PC-3 (cell line): ENCODE measurements at places on chromosomes 2 and 18. TPM values are rescaled to one million over a fixed set of nuclear protein-coding genes. Genes with fewer than 3 reads are reported as not detected.

DYNC1I2 gene
- total RNA-seq = 56.4 and 58.5 TPM in 2 replicates

DNA sequence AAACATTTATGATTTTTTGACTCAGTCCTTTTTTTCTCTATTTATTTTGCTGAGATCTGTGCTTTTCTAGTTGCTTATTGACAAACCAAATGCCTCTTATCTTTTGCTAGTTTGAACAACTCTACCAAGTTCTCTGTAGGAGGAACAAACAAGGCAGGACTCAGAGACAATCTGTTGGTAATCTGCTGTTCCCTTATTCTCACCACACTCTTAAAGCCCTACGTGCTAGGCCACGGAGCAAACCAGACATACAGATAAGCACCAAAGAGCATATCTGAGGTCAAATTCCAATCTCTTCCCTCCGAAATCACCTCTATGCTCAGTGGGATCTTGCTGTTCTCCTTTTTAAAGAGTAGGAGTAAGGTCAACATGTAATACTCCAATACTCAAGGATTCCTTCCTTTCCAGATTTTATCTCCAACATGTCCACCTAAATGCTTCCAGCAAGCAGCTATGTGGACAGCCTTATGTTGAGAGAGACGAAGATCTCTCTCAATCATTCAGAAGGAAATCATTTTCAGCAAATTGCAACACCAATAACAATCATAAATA is 18.4 kb downstream of the FN1 start:
- DNase-seq = no peak

- DNase-seq = peak; percentile 62
Measured at GRCh38 chr2:162073888-162074631, at the start of gene DPP4. Gene DPP4 (minus strand): TSS chr2:162074215. CDS start chr2:162073981, 234 bp downstream.

DNA sequence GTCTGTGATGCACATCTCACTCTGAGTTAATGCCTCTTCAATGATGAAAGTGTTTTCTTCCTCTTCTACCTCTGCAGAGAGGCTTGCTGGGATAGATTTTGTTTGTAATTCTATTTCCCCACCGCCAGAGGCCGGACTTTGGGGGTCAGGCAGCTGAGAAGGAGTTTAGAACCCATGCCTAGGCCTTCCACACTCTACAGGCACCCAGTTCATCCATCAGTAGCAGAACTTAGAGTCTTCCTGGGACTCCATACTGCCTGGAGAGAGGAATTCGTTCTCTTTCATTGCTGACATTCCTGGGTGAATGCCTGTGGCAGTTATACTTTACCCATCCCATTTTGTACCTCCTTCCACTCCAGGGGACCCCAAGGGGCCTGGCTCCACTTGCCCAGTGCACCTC is 9.1 kb downstream of the TPRKB start:
- no peak for DNase-seq

- DNase-seq = no peak
Measured at GRCh38 chr18:35739778-35740177, 158.2 kb downstream of the GALNT1 start.

GRCh38 chr2:240232961-240233884 is 92.8 kb upstream of the OTOS start:
- peak; percentile 84 for DNase-seq

- DNase-seq = peak; percentile 59
Measured at GRCh38 chr2:28393114-28393836, 617 bp downstream of the FOSL2 start.

DNA sequence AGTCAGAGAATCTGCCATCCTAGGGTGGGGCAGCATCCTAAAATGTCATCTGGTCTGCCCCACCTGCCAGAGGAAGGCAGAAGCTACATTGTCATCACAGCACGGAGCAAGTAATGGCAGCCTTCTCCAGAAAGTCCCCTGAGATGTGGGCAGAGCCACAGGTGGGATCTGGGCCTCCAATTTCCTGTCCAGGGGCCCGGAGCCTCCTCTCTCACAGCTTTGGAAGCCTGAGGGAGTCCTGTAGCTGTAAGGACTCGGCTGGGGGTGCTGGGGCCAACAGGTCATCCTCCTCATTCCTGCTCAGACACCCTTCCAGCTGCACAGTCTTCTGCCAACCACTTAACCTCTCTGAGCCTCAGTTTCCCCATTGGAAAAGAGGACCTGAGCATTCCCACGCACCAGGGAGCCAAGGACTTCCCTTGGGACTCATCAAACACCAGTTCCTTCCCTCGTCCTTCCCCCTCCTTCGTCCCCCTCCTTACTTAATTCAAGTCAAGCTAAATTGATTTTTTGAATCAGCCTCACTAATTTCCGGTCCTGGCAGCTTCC is 48.6 kb upstream of the ID2 start:
- DNase-seq = no peak

- peak; percentile 83 for DNase-seq
Measured at GRCh38 chr2:188199716-188200128, 92.0 kb upstream of the GULP1 start.

DNA sequence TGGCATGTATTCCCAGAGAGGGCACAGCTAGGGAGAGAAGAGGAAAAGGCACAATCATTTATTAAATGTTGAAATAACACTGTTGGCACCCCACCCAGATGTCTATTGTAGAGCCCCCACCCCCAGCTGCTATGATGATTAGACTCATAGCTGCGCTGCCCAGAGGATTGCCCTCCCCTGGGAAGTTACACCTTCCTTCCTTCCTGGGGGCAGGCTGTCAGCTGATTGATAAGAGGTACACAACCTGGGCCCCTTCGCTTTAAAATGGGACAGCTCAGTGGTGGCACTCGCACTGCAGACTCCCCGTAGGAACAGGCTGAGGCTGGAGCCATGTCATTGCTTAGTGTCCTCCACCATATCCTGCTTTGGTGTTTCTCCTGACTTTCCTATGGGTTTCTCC is 18.1 kb downstream of the TEX51 start:
- DNase-seq = no peak

SP140 gene
- total RNA-seq = 1.7 TPM in 1 of 2 replicates, not detected in the other

- no peak for DNase-seq
Measured at GRCh38 chr18:63758615-63759240, 16.5 kb upstream of the SERPINB7 start.

DNA sequence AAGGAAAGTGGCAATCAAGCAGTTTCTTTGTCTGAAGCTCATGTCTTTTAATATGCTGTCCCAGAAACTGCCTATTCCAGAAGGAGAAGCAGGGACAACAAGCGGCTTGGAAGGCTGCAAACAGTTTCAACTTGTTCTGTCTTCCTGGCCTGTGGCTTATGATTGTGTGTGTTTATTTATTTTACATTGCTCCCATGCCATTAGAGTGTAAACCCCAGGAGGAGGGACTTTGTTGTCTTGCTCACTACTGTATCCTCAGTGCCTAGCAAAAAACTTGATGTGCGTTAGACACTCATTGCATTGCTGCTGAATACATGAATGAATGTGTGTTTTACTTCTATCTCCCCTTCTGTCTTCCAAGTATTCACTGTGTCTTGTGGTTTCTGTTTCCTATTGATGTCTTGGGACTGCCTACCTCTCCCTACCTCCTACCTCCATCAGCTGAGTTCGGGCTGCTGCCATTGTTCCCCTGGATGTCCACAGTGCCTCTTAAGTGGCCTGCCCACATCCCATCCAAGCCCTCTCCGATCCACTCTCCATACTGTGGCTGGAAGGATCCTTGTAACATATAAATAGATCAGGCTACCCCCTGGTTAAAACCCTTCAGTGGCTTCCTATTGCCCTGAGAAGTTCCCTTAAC is 261.4 kb downstream of the DYSF start:
- DNase-seq = no peak

GAL3ST2 gene
- not detected in 2 replicates for total RNA-seq

GRCh38 chr18:34787931-34788532 is 77.9 kb downstream of the DTNA start:
- peak; percentile 58 for DNase-seq

MPHOSPH10 gene
- total RNA-seq = 26.4 and 28.0 TPM in 2 replicates

DNA sequence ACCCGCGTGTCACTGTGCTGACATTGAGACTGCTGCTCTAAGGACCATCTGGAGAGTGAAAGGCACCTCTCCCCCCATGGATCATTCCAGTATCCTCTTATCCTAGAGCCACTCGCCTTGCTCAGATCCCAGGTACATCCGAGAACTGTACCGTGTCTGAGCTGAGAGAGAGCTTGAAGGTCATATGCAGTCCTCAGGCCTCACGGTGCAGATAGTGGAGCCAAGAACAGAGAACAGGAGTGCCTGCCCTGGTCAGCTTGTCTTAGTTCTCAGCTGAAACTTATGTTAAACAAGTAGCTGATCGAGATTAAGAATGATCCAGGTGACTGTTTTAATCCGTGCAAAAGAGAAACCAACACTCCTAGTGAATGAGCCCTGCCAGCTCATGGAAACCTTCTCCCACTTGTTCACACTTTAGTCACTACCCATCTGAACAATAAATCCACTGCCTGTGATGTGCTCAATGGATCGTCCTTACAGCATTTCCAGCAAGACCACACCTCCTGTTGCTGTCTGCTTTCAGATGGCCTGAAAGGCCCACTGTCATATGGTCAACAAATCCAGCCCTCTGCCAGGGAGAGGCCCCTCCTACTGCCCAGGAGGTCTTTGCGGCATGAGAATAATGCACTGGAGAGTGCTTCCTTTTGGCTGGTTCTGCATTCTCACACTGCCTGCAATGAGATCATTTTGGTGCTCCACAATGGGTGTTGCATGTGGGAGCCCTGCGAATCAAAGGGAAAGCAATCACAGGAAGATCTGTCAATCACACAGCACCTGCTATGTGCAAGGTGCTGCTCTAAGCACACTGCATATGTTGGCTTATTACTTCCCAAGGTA is 43.7 kb upstream of the APCDD1 start:
- no peak for DNase-seq

DNA sequence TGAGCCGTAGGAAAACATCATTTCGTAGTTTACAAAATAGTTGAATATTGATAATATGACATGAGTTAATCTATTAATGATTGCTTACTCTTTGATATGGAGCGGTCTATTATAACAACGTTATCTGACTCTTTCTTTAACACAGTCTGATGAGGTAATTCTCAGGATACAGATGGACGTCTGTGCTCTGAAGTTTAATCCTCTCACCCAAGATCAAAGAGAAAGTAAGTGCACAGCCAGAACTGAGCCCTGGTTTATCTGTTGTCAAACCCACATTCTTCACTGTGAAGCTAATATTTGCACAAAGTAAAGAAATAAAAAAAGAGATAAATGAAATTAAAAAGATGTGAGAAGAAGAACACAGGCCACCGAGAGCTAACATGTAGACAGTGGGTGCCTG is 190.9 kb upstream of the COPS8 start:
- no peak for DNase-seq

FAP gene
- not detected in 2 replicates for total RNA-seq
